ENCODE measurements at places on chromosomes 5 and 9.

DNA sequence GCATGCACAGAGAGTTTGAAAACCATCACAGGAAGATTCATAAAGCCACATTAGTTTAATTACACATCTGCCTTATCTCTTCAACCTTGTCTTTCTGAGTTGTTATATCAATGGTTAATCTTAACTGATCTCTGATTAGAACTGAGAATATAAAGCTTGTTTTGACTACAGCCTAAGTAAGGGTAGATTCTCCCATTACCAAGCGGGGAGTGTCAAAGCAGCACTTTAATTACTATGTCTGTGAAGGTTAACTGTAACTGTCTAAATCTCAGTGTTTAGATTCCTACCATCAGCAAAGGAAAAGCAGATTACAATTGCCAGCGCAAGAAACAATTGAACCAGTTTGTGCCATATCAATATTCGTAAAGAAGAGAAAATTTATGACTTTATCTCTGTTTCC is 348.7 kb downstream of the CDH12 start:
- DNase-seq, result no peak

GRCh38 chr9:129981180-129981907 is 61.6 kb downstream of the FNBP1 start:
- no peak for DNase-seq

DNA sequence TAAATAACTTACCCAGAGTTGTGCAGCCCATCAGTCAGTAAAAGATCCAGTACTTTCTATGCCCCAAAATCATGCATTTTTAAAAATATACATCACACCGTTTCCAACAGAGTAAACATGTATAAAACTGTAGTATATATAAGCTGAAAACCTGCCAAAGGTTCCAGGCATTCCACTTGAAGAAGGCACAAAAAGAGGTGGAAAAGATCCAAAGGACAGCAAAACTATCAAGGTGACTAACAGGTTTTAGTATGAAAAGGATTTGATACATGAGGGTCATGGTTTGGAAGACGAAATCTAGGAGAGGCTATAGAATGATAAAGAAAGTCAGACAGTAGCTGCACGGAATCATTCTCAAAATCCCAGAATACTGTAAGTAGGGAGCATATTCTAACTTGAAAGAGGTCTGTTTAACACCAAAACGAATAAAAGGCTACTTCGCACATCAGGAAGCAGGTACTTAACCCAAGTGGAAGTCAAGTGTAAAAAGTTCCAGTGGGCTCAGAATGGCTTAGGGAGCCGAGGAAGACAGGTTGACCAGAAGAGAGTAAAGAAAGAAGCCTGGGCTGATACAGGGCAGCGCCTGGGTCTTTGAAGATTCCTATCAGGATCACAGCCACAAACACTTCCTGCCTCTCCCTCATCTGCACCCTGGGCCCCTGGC is 207.2 kb downstream of the ADAMTS12 start:
- no peak for DNase-seq

- peak; percentile 55 for DNase-seq
Measured at GRCh38 chr5:143213231-143213850, 190.1 kb downstream of the NR3C1 start.

DNA sequence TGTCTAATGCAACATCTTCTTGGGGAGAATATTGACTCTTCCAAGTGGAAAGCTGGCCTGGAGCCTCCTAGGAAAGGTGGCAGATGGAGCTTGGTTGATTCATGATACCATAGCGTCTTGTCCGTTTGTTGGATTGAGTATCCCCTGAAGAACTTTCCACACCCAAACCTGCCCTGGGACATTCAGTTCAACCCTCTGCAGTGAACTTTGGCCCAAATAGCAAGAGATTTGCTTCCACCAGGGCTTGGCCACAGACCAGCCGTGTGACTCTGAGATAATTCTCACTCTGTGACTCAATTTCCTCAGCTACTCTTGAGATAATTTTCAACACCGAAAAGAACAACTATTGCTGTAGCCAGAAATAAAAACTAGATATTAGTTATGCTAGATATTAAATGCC is 108.0 kb upstream of the RAD23B start:
- DNase-seq, result no peak

- DNase-seq, result no peak
Measured at GRCh38 chr9:4086119-4087090, 213.5 kb downstream of the GLIS3 start.

DNA sequence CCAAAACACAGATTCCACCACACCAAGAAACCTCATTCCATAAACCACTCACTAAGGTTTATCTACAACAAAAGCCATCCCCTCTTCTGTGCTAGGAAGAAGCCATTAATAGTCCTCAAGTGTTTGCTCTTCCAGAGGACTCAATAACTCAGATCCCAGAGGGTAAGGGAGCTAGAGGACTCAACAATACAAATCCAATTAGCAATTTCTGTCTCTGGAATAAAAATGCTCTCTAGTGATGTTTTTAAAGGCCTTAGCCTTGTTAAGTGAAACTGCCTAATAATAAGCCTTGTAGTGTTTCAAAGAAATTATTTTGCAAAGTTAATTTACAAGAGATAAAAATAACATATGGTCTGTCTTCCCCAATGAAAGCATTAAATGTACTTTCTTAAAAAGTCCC is 942.4 kb downstream of the CDH12 start:
- no peak for DNase-seq

DNA sequence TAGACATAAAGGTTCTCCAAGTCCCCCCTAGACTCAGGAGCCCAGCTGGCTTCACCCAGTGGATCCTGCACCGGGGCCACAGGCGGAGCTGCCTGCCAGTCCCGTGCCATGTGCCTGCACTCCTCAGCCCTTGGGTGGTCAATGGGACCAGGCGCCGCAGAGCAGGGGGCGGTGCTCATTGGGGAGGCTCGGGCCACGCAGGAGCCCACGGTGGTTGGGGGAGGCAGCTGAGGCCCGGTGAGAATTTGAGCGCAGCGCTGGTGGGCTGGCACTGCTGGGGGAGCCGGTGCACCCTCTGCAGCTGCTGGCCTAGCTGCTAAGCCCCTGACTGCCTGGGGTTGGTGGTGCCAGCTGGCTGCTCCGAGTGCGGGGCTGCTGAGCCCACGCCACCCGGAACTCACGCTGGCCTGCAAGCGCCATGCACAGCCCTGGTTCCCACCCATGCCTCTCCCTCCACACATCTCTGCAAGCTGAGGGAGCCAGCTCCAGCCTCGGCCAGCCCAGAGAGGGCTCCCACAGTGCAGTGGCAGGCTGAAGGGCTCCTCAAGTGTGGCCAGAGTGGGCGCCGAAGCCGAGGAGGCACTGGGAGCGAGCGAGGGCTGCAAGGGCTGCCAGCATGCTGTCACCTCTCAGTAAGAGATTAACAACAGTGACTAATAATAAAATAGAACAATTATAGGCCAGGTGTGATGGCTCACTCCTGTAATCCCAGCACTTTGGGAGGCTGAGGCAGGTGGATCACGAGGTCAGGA is 65.9 kb downstream of the SPATA31D1 start:
- no peak for DNase-seq

DNA sequence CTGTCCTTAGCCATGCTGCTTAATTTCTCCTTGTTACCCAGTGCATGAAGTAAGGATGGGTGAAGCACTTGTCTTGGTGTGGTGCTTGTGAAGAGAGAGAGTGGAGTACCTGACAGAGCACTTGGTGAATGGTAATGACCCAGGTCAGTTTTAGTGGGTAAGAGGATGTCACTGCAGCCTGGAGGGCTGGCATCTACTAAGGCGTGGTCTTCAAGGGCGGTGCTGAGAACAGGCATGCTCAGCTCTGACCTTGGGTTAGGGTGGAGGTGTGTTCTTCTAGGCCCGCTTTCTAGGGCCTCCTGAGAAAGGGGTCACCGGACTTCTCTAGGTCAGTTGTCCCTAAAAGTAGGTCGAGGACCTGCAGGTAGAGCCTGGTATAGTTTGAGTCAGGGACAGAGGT is 25.7 kb downstream of the SH3GL2 start:
- DNase-seq, result no peak

- no peak for DNase-seq
Measured at GRCh38 chr9:104009826-104010225, 84.3 kb upstream of the SMC2 start.

- no peak for DNase-seq
Measured at GRCh38 chr5:117084067-117084466, 509.4 kb upstream of the SEMA6A start.

- DNase-seq, result no peak
Measured at GRCh38 chr9:121439711-121440664, 59.7 kb downstream of the GGTA1 start.

GRCh38 chr5:53963958-53964357 is 346.4 kb downstream of the ARL15 start:
- DNase-seq, result no peak

- peak; percentile 23 for DNase-seq
Measured at GRCh38 chr9:78325343-78325742, 28.4 kb downstream of the PSAT1 start.

DNA sequence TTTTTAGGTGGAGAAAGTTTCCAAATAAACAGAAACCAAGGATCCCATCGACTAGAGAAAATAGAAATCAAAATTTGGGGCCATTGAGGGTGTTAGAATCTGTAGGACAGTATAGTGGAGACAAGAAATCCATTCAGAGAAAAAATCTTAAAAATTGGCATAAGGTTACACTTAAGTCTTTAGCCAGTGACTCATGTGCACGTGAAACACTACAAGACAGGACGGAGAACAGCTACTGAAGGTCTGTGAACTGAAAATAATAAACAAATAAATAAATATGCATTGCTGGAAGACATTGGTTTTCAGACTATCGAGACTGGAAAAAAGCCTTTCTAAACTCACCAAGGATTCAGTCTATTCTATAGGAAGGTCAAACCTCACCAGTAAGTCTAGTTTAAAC is 1955.5 kb downstream of the MAT2B start:
- DNase-seq, result no peak

GRCh38 chr5:81782811-81783210 is 31.9 kb upstream of the SSBP2 start:
- DNase-seq, result no peak

DNA sequence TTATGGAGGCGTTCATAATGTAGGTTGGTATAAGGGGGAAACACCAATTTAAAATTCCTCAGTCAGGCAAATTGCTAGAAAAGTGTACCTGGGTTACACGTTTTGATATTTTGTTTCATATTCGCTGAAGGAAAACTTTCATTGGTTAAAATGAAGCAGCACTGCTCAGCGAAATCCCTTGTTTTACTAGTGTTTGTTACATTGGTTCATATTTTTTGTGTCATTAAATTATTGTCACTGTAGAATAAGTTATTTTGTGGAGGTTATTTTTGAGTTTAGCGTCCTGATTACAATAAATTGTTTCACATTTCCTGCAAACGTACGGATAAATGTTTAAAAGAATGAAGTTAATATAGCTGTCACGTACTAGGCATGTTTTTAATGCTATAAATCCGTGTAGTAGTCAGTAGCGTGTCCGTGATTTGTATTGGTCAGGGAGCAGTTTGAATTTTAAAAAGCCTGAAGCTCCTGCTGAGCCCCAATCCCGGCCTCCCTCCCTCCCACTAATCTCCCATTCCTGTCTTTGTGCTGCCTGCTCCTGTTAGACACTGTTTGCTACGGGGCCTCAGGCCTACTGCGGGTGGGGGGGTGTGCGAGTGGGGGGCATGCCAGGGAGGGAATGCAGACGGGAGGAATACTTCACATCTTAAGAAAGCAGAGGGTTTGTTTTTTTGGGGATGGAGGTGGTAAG is 2.0 kb downstream of the NIPBL start:
- no peak for DNase-seq

DNA sequence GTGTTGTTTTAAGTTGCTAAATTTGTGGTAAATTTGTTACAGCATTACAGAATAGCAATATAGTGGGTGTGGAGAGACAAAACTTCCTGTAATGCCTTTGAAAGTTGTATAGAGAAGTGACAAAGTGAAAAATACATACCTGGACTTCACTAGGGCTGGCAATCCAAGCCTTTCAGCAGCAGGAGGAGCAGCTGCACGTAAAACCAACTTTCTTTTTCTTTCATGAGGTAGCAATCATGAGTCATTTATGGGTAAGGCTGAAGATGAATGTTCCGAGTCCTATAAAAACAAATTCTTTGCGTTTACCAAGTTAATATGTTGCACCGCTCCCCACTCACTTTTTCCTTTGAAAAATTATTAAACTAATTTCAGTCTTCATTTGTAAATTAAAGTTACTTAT is 1138.2 kb downstream of the TAF11L14 start:
- DNase-seq, result no peak

DNA sequence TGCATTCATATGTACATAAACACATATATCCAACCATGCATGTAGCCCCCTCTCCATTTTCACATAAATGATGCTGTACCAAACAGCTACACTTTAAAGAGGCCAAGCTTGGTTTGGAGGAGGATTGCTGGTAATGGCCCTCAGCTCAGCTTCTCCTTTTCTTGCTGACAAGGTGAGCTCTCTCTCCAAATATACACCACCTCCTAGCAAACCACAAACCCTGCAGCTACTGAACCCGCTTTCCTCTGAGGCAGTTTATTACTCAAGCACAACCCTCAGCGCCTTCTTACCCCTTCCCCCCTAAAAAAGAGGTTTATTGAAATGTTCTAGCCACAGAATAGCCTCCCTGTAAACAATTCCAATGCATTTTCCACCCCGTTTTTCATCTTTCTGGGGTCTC is 54.0 kb downstream of the ALG2 start:
- no peak for DNase-seq

GRCh38 chr9:34796924-34797323 is 87.0 kb upstream of the CCL21 start:
- no peak for DNase-seq

DNA sequence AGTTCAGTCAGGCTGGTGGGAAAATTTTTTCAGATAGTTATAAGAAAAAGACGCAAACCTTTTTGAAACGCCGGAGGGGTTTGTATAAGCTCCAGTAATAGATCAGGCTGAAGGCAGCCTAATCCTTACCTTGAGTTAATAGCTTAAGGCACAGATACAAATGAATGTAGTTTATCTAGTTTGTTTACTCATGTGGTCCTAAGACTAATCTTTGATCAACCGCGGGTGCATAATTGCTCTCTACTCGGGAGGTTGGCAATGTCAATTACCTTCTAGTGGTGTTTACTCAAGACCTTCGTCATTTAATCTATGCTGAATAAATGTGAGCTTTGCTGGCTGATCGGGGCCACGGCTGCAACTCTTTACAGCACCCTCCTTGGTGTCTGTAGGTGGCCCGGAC is 665 bp upstream of the INSL4 start:
- DNase-seq, result no peak

DNA sequence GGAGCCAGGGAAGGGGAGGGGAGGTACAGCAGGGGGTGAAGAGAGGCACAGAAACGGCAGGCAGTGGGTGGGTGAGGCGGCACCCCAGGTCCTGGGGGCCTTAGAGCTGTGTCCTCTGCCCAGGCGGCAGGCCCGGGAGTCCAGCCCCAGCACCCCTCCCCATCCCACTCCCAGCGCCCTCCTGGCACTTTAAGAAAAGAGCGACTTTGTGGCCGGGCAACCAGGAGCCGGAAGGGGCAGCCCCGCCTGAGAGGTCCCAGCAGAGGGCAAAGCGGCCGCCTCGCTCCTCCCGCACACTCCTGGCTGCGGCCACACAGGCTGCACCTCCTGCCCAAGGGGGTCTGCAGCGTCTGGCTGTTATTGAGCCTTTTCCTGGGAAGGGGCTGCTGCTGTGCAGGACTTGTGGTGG is 42.6 kb downstream of the NACC2 start:
- DNase-seq, result no peak

- no peak for DNase-seq
Measured at GRCh38 chr5:59245198-59245597, 648.3 kb downstream of the PDE4D start.

GRCh38 chr5:36689225-36689624 is 82.8 kb downstream of the SLC1A3 start:
- no peak for DNase-seq

- no peak for DNase-seq
Measured at GRCh38 chr5:15858326-15858725, 321.3 kb downstream of the MARCHF11 start.

GRCh38 chr9:18137815-18138214 is 336.1 kb upstream of the ADAMTSL1 start:
- no peak for DNase-seq

- no peak for DNase-seq
Measured at GRCh38 chr9:30846651-30847050, 1537.8 kb upstream of the ACO1 start.

Measured in GM04503 (cell line).